ENCODE measurements at places on chromosomes 3 and 15.

DNA sequence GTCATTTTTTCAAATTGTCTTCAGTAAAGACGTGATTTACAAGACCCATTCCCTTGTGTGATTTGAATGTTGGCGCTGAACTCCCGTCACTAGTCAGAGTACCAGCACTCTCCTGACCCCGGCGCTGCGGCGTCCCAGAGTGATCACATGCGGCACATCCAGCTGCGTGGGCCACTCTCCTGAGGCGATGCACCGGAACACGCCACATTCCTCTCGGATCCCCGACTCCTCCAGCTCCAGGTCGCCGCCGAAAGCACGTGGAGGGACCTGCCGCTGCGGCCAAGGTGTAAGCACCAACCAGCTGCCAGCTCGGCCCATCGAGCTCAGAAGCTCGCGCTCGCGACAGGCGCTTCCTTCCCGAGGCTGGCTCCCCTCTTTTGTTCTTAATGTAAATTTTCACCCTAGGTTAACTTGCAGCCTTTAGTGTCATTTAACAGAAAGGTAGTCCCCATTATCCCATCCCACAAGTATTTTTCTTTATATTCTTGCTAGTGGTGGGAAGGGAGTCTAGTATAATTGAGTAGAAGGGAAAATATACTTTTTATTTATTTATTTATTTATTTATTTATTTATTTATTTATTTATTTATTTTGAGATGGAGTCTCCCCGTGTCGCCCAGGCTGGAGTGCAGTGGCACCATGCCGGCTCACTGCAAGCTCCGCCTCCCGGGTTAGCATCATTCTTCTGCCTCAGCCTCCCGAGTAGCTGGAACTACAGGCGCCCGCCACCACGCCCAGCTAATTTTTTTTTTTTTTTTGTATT, 61.7 kb upstream of the VGLL3 start:
- DNase-seq = no peak

DNA sequence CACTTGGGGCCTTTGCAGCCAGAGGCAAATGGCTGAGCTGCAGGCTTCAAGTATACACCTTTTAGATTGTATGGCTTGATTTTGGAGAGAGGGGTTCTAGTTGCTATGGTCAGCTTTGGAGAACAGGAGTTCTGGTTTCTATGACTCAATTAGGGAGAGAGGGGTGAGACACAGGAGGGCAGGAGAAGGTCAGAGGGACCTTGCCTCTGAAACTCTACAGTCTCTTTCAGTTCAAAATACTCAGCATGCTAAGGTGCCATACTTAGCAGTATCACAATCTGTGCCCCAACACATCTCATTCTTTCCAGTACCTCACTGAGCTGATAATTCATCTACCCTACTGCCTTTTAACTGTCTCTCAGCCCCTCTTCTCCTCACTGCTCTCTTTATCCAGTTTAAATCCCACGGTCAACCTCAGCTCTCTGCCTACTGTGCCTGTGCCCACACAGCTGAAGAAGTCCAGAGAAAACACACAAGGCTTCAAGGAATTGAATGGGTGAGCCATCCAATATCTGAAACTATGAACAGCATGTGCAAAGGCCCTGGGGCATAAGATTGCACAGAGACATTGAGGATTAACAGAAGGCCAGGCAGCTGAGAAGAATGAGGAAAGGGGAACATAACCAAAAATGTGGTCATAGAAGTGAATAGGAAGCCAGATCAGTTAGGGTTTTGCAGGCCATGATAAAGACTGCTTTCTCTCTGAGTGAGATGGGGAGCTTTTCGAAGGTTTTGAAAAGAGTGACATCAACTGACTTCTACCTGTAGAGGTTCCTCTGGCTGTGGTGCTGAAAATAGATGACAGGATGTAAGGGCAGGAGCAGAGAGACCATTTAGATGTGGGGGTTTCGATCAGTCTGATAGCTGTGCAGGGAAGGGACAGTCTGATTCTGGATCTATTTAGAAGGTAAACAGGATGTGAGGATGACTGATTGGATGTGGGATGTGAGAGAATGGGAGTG, 54.5 kb upstream of the C3orf80 start:
- no peak for DNase-seq

DNA sequence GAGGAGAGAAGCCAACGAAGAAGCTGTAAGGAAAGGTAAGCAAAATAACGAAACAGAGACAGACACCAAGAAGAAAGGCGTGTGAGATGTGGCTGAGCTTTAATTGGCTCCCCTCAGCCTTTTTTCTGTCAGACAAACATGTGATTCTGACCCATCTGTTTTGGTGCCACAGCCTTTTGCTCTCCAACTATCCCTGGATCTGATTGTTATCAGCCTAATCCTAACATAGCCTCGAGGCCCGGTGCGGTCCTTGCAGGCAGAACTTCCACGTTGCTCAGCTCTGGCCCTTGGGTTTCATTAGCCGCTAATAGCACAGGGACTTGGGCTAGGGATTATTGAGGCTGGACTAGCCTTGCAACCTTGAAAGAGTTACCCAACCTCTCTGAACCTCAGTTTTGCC, 57.9 kb upstream of the CACNA2D3 start:
- no peak for DNase-seq

DNA sequence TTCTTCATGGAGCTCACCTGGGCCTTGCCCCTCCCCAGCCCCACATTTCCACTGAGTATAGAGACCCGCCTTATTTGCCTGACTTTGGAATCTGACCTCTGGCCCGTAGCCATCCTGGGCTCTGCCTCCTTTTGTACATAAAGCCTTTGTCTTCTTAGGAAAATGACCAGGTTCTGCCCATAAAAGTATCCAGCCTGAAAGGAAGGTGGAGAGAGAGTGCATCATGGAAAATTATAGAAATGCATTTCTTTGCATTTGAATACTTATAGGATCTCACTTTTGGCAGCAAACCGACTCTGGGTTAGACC, 3.6 kb upstream of the SH2D7 start:
- no peak for DNase-seq

DNA sequence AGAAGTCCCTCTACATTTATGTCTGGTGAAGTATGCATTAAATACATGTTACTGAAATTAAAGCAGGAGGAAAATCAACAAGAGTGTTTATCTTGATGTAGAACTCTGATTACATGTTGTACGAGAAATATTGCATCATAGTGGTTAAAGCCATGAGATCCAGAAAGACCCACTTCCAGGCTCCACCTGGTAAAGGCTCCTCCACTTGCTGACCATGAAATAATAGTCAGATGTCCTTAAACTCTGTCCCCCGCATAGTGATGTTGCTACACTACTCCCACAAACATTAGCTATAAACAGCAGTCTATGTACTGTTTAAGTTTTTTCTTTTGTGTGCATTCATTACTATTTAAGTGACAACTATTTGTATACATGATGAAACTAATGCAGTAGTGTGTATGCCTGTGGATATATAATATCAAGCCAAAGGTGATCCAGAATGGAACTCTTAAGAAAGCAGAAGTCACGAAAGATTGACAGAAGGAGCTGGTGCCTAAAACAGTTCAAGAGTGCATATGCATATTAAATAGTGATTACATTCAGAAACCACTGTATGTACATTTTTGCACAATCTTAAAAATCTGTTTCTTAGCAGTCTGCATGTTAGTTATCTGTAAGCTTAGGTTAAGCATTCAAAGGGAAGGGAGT, 264.4 kb upstream of the KCNMB2 start:
- DNase-seq = no peak

- no peak for DNase-seq
Observed at GRCh38 chr15:61702224-61703020, 357.8 kb downstream of the VPS13C start.

GRCh38 chr3:51935886-51936755, 5.6 kb downstream of the RRP9 start:
- DNase-seq = no peak

DNA sequence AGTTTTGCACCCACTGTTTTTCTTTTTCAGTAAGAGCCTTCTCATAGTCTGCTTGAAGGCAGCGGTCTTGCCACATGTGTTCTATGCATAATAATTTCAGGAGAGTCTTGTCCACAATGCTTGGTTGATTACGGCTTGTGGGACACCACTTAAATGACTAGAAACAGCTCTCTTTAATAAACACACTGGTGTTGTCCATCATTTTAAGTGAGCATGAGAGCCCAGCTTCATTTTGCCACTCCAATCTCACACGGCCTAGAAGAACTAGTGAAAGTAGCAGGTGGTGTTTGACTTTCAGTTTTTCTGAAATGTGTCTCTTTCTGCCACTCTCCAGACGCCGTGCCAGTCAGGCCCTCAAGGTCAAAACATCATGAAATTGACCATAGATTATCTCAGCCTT, 292.1 kb downstream of the LPP start:
- no peak for DNase-seq

GRCh38 chr3:66592927-66593625, 92.3 kb upstream of the LRIG1 start:
- DNase-seq = no peak

DNA sequence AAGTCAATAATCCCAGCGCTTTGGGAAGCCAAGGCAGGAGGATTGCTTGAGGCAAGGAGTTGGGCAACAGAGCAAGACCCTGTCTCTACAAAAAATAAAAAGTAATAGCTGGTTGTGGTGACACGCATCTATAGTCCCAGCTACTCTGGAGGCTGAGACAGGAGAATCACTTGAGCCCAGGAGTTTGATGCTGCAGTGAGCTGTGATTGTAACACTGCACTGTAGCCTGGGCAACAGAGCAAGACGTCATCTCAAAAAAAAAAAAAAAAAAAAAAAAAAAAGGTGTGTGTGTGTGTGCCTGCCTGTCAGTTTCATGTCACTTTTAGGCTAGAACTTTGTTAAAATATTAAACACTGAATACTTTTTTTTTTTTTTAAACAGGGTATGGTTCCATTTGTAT, 28.4 kb downstream of the DNAJC19 start:
- no peak for DNase-seq

DNA sequence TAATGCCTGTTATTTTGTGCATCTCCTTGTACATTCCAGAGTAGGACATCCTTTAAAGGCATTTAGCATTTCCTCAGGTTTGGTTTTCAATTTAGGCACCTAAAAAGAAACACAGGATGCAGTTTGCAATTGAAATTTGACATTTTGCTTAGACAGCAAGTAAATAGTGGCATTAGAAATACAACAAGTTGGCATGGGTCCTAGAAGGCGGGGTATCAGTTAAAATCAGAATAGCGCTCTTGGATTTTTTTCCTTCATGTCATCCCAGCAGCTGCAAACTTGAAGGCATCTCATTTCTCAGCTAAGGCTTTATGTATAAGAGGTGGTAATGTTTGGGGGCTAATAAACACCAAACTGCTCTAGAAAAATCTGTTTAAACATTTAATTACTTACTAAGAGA, 47.5 kb upstream of the SKOR1 start:
- no peak for DNase-seq

DNA sequence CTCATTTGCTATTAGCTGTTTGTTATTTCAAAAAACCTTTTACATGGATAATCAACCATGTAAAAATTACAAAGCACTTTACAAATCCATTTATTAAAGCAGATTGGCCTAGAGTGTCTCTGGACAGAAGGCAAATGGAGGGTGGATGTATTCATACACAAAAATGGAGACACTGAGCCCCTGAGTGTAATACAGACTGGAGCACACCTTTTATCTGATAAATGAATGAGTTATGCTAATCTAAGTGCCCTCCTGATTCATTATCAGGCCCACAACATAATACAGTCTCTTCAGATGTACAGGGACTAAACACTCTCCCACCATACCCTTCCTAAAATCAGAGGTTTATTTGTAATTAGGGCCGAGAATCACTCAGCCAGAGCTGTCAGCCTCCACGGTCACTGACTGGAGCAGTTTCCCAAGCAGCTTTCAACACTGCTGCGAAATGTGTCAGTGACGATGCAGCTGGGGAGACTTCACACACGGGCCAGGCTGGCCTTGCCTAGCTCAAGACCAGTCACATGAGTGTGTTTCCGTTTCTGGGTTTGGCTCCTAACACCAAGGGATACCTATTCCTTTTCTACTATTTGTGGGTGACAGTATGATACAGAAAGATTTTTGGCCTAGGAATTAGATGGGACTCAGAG, 271.8 kb downstream of the ZIC1 start:
- DNase-seq = no peak

DNA sequence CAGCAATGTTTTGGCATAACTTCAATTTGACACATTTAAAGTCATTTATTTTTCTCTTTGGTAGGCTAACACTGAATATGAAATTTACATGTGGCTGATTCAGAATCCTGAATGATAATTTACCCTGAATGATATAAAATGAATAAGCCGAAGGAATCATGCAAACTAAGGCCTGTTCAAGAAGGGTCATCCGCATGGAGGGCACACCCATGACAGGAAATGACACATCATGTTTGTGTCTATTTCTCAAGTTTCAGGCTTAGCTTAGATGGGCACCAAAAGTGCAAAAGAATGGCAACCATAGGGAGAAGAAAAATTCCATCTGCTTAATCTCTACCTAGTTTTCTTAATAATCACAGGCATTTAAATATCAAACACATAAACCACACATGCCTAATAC, 141.5 kb downstream of the DUT start:
- no peak for DNase-seq

All from stimulated activated CD4-positive, alpha-beta T cell treated with anti-CD3 and anti-CD28 coated beads, TNF-alpha, amount 100 ng/mL, for 4 hours (primary cell).